ENCODE measurements at places on chromosomes 5 and 9. TPM values are rescaled to one million over a fixed set of nuclear protein-coding genes. Genes with fewer than 3 reads are reported as not detected.

Gene WDR70
- total RNA-seq, result 22.1 TPM

Gene TLE1
- total RNA-seq, result 28.7 TPM

Gene OTP
- total RNA-seq, result not detected

Gene KCNT1
- total RNA-seq, result not detected

Gene MTAP
- 34.4 TPM for total RNA-seq

Gene ASTN2
- 5.2 TPM for total RNA-seq

Gene NOXA1
- total RNA-seq, result 0.49 TPM

Measured in hair follicle dermal papilla cell (primary cell).